AG04449 (cell line): ENCODE measurements at places on chromosomes 12 and 14.

DNA sequence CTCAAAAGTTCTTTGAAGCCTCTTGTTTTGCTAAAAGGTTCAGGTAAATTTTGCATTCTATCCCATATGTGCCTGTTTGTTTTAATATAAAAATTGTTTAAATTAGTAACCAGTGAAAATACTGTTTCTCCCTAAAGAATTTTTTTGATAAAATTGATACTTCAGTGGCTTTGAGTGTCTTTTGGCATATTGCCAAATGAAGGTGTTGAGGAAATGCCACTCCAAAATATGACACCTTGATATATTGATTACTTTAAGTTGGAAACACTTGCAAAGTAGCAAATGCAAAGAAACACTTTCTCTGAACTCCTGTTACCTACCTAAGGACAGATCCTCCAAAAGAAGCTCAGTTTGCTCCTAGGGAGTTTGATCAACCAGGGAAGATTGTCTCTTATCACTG, 8.4 kb downstream of the STYX start:
- no peak for DNase-seq

DNA sequence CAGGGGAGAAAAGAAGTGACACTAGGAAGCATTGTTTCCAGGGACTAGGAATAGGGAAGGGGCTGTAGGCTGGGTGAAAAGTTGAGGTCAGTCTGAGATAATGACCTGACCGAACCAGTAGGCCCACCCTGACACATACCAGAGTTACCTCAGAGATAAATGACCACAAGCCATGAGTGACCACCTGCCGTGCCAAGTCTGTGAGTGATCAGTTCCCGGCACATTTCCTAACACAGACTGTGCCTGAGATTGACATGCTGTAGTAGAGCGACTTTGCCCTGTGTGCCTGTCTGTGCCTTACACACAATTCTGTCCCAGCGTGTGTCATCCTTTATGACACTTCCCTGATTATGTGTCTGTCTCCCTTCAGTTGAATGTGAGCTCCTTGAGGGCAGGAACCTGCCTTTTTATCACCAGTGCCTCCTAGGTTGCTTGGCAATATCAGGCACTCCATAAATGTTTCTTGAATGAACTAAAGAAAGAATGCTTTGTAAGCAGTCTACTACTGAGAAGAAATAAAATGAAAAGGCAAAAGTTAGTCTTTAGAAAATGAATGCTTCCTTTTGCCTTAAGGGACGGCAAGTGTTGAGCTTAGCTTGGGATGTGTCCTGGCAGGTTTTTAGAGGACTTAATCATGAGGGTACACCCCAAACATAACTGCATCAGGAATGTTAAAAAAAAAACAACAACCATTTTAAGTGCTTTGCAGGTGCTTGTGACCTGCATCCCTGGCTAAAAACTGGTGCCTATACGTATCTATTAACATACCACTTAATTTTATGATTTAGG, 9.6 kb upstream of the SSPN start:
- DNase-seq = no peak

- DNase-seq = no peak
Observed at GRCh38 chr14:104009297-104009696, 67.0 kb upstream of the RD3L start.

DNA sequence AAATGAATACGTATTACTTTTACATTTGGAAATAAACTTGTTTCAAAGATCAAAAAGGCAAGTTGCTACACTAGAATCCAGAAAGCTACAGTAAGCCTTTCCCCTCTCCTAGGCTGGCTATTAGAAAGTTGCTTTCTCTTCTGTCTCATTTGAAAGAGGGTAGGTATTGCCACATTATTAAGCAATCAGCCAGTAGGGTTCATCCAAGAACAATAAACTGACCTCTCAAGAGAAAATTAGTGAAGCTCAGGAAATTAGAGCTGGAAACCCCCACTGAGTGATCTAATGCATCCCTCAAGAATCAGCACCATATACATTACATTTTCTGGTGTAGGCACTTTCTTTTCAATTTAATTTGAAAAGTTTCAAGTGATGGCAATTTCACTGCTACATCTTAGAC, 4.5 kb upstream of the TMEM233 start:
- DNase-seq = no peak

- no peak for DNase-seq
Observed at GRCh38 chr12:2070440-2071045, 17.8 kb downstream of the CACNA1C start.

- no peak for DNase-seq
Observed at GRCh38 chr14:34766606-34767005, 52.2 kb upstream of the CFL2 start.

DNA sequence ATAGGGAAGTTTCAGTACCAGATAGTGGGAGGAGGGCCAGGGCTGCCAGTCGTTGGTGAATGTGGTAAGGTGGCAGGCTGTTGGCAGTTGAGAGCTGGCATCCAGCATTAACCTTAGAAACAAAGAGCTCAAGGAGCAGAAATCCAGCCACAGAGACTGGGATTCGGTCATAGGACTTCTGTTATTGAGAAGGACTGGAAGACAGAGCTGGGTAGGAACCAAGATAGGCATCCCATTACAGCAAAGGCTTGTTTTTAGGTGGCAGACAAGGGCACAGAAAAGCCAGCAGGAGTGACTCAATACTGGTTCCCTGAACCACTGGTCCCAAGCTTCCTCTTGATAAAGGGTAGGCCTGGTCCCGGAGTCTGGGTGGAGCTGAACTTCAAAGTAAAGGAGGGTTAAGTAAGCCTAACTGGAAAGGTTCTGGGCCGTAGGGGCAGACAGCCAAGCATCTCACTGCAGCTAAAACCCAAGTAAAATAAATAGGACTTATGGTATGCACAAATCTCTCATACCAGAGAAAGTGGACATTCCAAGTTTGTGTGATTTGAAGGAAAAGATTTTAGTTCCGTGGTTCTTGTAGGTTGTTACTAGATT, 147.9 kb downstream of the ETV6 start:
- DNase-seq = peak; percentile 97

GRCh38 chr12:130139567-130140421, 22.5 kb upstream of the FZD10 start:
- no peak for DNase-seq

DNA sequence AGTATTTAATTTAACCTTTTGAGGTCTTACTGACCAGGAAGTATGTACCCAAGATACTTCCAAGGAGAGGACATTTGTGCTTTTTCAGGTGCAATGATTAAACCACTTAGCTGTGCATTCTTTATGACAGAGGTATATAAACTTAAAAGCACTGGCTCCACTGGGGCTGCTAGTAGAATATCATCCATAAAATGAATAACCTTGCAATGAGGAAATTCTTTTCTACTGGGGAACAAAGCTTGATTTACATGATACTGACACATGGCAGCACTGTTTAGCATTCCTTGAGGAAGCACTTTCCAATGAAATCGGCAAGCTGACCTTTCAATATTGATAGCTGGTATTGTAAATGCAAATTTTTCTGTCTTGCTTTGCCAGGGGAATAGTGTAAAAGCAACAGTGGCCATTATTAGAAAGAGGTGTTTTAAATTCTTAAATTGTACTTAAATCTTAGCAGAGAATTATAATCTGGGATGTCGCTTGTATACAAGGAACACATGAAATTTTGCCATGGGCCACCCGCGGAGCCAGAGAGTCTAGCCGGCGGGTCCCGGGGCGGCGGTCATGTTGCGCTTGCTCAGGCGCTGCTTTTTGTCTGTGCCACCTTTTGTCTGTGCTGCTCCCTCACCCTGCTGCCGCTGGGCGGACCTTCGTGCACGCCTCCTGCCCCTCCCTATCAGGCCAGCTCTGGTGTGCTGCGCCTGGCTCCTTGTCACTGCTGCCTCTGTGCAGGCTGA, 20.9 kb upstream of the BLTP3B start:
- DNase-seq = no peak

- peak; percentile 56 for DNase-seq
Observed at GRCh38 chr14:53016491-53016890, 65.6 kb upstream of the FERMT2 start.
